Activated CD8-positive, alpha-beta memory T cell treated with anti-CD3 and anti-CD28 coated beads for 1 hour (primary cell): ENCODE measurements at places on chromosomes 1 and 21.

DNA sequence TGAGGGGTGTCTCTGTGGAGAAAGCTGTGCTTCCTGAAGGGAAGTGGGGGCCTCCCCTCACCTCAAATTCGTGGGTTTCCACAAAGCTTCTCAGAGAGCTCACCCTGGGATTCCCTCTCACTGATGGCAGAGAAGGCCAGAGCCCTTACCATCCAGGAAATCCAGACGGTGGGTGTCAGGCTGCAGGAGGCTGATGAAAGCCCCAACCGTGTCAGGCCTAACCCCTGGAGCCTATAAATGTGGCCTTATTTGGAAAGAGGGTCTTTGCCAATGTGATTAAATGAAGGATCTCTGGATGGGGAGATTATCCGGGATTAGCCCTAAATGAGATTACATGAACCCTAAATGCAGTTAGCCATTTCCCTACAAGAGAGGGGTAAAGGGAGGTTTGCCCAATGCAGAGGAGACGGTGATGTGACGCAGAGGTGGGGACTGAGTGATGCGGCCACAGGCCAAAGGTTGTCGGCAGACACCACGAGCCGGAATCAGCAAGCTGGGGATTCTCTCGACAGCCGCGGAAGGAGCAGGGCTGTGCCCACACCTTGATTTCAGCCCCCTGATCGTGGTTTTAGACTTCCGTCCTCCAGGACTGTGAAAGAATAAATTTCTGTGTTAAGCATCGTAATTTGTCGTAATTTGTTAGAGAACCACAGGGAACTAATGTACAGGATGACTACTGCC lies 82.6 kb downstream of the TOMM20 start:
- DNase-seq = no peak

GRCh38 chr1:102897557-102897956 lies 210.8 kb downstream of the COL11A1 start:
- no peak for DNase-seq

DNA sequence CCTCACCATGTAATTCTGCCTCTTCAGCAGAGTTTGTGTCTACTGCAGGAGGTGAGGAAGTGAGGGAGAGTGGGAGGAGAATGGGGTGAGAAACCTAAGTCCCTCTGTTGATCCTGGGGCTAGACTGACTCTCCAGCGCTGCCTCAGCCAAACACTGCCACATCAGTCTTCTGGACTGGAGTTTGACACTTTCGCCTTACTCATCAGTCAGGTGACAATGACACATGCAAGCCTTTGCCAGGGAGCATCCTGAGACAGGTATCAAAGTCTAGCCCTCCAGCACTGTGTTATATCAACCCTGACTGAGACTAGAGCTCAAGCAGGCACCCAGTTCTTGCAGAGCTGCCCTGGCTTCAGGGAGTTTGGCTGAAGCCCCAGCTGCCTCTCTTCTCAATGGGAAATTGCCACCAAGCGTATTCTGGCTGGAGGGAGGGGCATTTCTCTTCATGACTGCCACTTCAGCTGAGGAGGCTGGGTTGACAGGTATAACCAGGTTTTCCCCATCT lies 33.3 kb upstream of the SUCO start:
- DNase-seq = no peak

DNA sequence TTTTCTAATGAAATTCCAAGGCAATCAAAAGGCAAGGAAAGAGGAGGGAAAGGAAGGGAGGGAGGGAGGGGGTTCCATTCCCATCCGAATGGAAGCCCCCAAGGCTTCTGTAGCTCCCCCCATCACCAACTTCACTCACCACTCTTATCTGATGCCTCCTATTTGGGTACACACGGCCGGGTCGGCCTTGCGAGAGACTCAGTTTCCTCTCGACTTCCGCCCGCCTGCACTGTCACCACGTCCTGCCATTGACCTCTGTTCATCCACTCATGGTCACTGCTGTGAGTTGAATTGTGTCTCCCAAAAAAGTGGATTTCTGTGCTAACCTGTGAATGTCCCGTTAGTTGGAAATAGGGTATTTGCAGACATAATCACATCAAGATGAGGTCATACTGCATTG lies 11.2 kb downstream of the PDE9A start:
- no peak for DNase-seq

DNA sequence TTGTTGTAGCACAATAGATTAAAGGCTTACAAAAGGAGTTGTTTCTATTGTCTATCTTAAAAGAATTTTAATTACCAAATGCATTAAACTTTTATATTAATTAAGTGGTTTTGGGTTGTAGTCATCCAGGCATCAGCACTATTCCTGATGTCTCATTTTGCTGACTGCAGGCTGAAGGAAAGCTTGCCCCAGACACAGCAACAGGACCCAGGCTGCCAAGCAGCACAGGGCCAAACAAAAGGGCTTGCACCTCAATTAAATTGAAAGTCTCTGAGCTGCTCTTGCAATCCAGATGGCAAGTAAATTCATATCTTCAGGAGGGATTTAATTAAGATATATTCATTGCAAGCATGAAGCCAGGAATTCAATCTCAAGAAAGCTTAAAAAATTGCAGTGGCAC lies 80.7 kb upstream of the CHODL start:
- no peak for DNase-seq

GRCh38 chr1:91895832-91896556 lies 10.0 kb upstream of the TGFBR3 start:
- DNase-seq = no peak

- no peak for DNase-seq
These were observed 13.0 kb upstream of the ANGPTL7 start for GRCh38 chr1:11176081-11176706.

GRCh38 chr21:20774737-20775136 lies 223.5 kb upstream of the NCAM2 start:
- DNase-seq = no peak

- DNase-seq = no peak
These were observed 149.1 kb upstream of the L1TD1 start for GRCh38 chr1:62045574-62045973.

DNA sequence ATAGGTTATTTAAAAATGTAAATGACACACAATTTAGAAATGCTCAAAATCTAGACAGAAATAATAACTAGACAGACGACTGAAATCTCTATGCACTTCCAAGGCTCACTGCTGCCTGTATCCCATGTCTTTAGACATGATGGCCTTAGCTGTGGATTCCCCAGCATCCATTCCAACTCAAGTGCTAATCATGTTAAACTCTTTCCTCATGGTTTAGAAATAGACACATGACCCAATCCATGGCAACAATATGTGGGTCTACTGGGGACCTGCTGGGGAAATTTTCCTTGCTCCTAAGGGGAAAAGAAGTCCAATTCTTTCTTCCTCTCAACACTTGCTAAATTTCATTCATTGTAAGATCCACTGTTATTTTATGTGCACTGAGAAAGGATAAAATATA lies 188.5 kb downstream of the SLC45A1 start:
- DNase-seq = no peak

- DNase-seq = no peak
These were observed 15.6 kb downstream of the S100A7A start for GRCh38 chr1:153431928-153432327.

- DNase-seq = no peak
These were observed 23.4 kb downstream of the PODN start for GRCh38 chr1:53085405-53085804.

DNA sequence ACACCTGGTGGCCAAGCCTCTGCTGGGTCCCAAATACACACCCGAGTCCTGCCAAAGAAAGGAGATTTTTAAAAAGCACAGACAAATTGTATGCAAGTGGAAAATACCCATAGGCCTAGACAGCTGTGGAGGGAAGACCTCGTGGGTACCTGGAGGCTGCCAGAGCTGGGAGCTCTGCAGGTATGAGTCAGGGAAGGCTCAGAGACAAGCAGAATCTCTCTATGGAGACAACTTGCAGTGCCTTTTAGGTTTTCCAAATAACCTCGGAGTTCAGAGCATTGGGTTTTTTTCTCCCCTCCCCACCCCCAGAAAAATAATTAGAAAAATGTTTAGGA lies 127.7 kb downstream of the EDEM3 start:
- DNase-seq = no peak

GRCh38 chr1:222785529-222785928 lies 29.3 kb upstream of the DISP1 start:
- DNase-seq = no peak

DNA sequence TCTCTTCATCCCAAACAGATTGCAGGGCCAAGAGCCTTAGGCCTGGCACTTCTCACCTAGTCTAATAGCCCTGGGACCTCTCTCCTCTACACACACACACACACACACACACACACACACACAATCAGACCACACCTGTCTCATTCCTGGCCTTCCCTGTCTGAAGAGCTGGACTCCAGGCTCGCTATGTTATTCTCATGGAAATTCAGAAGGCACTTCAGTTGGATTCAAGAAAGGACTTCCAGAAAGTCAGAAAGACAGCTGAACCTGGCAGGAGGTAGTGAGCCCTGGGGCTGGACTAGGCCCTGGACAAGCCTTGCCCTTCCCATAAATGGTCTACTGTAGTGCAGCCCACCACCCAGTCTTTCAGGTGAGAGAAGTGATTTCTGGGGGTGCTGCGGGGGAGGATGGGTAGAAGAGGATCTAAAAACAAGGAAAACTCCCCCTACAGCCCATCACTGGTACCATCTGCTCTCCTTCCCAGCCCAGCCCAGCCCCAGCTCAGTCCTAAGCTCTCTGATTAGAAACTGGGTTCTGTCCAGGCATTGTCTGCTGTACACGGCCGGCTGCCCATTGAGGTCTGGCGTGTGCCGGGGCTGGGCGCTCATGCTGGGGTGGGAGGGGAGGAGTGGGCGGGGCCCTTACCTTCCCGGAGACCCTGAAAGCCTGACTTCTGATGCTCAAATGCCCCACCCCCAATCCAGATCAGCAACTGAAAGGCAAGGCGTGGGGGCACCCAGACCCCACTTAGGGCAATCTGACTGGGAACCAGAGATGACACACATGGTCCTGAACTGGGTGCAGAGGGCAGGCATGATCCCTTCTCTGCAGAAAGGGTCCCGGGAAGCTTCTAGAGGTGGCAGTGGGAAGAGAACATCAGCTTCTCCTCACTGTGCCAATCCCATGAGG lies 2.5 kb downstream of the KIF21B start:
- DNase-seq = no peak

DNA sequence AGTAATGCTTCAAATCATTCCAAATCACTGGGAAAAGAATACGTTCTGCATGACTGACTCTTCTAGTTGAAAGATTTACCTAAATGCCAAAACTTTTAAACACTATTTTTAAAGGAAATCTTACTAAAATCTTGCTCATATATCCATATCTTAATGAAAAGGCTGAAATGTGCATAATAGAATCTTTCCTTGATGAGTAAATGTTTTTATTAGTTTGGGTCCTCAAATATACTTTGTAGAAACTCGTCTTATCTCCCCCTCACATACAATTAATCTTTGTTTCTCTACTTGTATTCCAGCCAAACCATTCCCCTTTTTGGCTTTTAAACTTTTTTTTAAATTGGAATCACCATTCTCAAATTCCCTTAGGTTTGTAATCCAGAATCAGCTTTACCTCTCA lies 110.2 kb downstream of the NTNG1 start:
- DNase-seq = no peak

DNA sequence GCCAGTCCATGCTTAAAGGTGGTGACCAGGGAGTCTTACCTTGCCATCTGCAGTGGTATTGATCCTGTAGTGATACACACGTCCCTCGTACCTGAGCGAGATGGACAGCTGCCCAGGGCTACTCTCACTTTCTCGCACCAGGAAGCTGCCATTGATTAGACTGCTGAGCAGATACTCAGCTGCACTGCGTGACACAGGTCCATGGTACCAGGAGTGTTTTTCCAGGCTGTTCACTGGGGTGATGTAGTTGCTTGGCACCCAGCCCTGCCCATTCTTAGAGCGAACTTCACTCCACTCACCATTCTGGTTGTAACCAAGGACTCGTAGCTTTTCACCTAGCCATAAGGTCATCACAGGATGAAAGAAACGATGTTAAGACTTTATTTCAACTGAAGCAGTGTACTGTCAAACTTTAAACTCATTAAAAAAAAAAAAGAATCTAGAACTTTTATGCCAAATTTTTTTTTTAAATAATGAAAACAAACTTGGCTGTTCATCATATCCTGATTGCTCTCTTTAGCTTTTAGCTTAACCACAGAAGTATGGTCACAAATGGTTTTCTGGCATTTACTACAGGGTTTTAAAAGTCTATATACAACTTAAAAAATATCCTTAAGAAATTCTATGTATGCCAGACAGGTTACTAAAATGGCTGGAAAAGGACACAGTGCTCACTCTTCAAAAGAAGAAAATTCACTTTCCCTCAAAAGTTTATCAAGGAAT lies 44.6 kb downstream of the TOR3A start:
- DNase-seq = no peak

DNA sequence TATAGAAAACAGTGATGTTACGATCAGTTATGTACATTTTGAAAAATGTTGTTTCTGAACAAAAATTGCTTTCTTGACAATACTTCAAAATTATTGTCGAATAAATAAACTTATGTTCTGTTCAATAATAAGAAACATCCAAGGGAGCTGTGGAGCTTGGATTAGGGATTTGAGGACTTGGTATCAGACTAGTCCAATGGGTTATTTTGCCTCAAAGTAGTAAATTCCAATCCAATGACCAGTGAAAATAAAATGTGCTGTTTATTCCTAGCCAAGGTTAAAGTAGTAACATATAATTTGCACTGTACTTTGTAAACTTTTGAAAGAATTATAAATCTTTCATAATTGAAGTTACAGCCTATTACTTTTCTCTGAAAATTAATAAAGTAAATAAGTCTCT lies 79.1 kb upstream of the IVNS1ABP start:
- DNase-seq = no peak

- no peak for DNase-seq
These were observed 2.1 kb upstream of the DENND2C start for GRCh38 chr1:114671939-114672275.

DNA sequence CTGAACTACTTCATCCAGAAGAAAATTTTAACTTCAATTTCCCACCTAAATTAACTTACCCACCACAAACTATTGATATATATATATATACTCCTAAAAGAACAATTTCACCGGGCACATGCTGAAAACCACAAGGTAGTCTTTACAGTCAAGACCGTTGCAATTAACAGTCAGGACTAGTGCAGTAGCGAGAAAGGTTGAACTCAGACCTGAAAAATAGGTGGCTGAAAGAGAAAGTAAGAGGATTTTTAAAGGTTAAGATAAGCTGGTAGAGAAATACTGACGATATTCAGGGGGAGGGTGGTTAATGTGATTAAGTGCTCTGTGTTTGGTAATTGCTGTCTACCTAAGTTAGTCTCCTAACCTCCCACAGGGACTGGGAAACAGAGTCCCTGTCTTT lies 1153.5 kb upstream of the TMPRSS15 start:
- no peak for DNase-seq

- no peak for DNase-seq
These were observed at the start of gene MACF1 for GRCh38 chr1:39204441-39205081. Gene MACF1 (plus strand): TSS chr1:39204695. CDS start chr1:39205023, 328 bp downstream.

DNA sequence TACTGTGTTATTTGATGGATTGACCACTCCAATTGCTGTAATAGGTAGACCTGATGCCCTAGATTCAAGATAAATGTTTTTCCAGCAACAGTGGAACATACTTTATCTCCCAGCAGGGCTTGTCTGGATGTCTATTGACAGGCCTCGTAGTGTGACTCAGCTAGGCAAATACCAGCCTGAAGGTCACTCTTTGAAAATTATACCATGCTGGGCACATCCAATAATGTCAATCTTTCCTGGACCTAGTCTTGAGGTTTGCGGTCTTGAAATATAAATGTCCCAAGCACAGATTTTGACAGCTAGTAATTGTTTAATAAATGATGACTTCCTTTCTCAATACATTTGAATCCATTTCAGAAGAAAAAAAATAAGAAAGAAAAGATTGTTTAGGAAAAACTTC lies 1138.0 kb upstream of the TMPRSS15 start:
- DNase-seq = no peak

- no peak for DNase-seq
These were observed 36.3 kb upstream of the NFASC start for GRCh38 chr1:204834336-204834735.
